HEK293T (cell line): ENCODE measurements at places on chromosomes 2 and 18.

DNA sequence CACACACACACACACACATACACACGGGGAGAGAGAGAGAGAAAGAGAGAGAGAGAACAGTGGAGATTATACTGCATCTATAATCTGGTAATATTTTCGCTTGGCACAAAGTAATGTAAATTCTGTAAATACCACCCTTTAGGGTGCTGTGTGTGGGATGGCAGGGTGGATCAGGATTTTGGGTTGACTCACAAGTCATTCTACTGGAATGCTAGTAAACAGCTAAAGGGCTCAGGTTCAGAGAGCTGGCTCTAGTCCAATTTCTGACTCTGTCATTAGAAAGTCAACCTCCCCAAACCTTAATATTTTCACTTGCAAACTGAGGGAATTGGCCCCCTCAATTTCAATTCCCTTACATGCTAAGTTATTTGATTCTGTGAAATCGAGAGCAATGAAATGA is 308.3 kb downstream of the TSN start:
- DNase-seq: no peak

DNA sequence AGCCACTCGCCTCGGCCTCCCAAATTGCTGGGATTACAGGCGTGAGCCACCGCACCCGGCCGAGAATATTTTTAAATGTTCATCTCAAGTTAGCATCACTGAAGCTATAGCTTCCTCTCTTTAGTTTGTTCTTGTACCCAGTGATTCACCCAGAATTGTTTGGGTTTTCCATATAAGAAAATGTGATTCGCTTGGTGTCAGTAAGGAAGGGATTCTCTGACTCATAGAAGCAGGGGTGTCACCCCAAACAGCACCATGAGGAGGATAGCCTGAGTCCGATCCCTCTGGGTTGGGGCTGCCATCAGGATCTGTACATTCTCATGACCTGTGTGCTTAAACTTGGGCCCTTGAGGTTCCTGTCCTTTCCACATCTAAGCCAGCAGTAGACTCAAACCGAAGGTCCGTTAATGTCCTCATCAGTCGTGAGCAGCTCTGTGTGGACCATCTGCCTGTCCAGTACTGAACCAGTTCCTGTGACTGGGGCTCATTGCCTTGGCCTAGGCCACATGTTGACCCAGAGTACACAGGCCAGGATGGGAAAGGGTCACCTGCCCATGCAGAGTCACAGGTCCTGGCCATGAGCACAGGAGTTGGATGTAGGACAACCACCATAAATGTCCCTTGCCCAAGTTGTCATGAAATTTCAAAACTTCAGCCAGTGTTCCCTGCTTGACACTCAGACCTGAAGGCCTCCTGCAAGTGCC is 311.9 kb downstream of the GBX2 start:
- no peak for DNase-seq

DNA sequence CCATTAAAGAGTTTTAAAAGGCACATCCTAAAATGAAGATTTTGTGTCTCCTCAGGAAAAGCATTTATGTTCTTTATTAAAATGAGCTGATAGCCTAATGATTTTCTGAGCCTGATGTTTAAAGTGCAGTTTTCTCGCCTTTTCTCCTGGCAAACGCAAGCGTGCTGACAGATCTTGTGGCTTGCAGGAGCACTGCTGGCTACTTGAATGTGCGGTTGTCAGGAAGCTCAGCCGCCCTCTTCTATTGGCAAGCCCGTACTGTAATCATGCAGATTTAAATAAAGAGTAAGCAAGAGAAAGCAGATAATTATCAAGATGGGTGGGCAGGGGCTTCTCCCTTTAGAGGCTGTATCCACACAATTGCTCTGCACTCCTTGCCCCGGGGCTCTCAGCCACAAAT is 139.5 kb upstream of the SPHKAP start:
- DNase-seq: no peak

- no peak for DNase-seq
Measured at GRCh38 chr2:124983595-124983994, 958.5 kb downstream of the CNTNAP5 start.
